ENCODE measurements at places on chromosomes 16 and 17.
A peak's percentile ranks its signal among the peaks of the same experiment; 100 is the strongest.

DNA sequence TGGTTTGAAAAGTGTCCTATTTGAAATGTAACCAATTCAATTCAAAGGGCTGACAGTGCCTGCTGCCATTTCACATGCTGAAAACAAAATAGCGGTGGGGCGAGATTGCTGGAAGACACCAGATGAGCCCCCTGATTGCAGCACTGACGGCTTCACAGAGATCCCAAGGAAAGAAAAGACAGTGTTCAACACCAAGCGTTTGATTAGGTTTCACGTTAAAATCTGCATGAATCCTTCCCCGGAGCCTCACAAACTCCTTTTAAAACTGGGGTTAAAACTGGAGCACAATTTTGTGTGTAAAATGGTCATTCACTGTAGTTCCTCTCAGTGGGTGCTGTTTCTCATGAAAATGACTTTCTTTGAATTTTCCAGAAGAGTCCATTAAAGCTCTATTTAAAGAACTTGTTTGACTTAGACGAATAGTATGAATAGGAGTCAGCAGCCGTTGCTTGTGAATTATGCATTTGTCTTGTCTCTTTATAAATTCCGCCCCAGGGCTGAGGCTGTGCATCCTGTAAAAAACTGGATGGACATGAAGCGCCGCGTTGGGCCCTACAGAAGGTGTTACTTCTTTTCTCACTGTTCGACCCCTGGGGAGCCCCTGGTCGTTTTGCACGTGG is 8.8 kb downstream of the MLYCD start:
- DNase-seq = no peak

DNA sequence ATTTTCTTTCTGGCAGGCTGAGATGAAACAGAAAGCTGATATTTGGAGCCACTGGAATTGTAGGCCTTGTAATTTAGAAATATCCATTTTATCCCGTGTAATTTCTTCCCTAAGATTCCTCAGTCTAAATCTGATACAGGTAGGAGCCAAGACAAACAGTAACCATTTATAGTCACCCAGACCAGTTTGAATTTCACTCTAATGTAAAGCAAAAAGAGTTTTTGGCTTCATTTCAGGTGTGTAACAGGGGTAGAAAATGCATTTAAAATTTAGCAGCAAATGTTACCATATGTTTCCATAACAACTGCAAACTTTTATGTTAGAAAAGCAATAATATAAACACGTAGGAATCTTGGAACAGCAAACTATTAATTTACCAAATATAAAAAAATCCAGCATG is 249.4 kb downstream of the FTO start:
- DNase-seq = peak; percentile 60

DNA sequence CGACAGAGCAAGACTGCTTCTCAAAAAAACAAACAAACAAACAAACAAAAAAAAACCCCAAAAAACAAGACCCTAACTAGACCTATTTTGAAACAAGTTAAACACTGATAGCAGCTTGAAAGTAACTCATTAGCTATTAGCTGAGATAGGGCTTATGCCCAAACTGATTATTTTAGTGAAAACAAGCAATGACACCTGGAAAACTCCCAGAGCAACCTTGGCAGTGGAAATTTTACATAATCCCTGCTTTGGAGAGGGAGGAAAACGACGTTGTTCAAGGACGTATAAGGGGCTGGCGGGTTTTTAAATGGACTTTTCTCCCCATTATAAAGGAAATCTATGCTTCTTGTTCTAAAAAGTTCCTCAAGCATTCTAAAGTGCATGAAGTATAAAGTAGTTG is 45.4 kb upstream of the AQP8 start:
- no peak for DNase-seq

DNA sequence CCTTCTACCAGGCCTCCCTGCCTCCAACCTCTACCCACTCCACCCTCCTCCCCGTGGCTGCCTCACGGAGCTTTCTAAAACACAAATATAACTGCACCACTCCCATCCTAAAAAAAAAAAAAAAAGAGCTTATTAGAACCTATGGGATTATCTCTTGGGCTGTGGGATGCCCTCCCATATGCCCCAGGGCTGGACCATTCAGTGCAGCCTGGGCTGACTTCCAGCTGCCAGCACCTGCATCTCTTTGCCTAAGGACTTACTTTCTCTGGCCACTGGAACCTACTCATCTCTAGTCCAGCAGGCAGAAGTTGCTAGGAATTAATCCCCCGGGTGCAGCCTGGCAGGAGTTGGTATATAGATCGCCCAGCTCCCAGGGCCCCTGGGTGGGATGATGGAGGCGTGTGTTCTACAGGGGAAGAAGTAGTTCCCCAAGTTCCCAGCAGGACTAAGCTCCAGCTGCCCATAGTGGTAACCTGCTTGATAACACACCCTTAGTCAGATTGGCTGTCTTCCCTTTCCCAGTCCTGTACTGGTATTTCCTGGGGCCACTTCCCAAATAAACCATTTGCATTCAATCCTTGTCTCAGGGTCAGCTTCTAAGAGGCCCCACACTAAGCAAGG is 10.3 kb downstream of the MPP3 start:
- DNase-seq = no peak

GRCh38 chr16:73231379-73231778 is 183.5 kb upstream of the ZFHX3 start:
- DNase-seq = no peak

GRCh38 chr17:82007495-82008257 is 15.0 kb downstream of the CENPX start:
- DNase-seq = no peak

DNA sequence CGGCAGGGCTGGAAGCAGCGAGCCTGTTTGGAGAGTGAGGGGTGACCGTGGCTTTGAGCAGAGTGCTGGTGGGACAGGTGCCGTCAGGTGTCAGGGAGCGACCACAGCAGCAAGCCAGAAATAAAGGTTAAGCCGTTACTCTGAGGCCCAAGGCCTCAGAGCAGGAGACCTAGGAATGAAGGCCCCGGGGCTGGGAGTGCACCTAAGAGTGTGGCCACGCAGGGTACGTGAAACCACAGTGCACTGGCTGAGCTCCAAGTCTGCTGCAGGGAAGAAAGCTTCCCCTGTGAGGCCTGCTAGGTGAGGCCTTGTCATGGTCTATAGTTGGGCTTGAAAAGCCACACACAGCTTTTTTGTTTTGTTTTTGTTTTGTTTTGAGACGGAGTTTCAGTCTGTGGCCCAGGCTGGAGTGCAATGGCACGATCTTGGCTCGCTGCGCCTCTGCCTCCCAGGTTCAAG is 8.7 kb downstream of the CLUAP1 start:
- DNase-seq = no peak

- DNase-seq = no peak
Measured at GRCh38 chr17:57441270-57441600, 184.9 kb downstream of the MSI2 start.

DNA sequence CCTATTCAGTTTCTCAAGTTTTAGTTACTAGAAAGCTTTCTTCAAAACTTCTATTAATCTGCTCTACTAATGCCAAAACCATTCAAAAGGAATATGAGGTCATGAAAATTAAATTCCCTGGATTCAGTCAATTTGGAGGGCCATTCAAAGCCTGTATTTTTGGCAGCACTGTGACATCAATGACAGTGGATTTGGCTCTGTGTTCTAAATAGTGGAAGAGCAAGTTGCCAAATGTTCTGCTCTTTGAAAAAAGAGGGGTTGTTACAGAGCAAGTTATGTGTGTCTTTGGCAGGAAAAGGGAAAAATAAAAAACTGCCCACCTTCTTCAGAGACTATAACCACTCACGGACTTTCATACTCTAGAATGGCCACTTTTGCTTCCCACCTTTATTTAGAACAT is 3.2 kb upstream of the C16orf46 start:
- DNase-seq = no peak

DNA sequence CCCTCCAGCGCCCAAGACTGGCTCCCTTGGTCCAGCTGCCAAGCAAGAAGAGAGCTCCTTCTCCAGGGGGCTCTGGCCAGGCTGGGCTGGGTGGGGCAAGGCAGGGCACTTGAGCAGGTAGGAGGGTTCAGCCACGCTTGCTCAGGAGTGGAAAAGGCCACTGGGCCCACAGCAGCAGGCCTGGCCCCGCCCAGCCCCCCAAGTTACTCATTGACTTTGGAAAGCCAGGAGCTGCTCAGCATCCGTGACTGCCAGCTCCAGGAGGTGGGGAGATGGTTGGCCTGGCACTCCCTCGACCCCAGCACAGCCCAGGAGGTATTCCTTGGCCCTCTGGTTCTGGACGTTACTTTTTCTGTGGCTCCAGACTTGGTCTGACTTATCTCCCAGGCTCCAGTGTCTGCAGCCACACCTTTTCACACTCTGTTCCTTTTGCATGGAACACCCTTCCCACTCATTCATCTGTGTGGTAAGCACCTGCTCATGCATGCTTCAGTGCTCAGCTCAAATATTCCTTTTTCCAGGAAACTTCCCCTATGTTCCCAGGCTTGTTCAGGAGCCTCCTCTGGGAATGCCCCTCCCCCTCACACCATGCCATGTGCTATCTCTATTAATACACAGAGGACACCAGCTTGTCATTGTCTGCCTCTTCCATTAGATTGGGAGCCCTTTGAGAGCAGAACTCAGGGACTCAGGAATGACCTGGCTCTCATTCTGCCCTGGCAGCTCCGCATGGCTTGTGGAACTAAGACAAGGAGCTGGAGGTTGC is at the start of gene CDH16:
TSS of gene CDH16 (minus strand) at position 83 of the 766 bp plus-strand sequence. CDS start 820 bp downstream, outside the sequence.
- no peak for DNase-seq

DNA sequence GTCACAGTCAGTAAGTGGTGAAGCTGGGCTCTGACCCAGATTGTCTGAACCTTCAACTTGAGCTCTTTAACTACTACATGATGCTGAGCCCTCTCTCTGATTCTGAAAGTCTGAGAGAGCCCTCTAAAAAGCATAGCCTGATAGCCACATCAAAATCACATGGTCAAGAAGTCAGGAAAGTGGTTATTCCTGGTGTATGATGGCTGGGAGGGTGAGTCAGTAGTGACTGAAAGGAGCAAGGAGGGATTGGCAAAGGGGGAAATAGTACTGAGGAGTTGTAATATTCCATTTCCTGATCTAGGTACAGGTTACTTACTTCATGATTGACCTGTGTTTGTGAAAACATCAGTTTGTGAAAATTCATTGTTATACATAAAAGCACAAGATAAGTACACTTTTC is 89.1 kb downstream of the SSH2 start:
- DNase-seq = no peak

DNA sequence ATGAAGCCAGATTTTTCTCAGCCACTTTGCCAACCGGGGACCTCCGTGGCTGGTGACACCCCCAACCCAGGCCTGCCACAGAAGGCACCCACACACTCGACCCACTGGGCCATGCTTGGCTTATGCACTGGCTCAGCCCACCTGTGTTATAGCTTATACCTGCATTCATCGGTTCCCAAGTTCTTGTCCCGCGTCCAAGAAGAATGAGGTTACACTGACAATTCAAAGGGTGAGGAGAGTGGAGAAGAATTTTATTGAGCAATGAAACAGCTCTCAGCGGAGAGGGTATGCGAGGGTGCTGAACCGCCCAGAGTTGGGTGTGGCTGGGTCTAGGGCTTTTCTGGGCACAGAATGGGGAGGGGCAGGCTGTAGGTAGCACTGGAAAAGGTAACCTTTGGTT is 22.2 kb upstream of the CDH15 start:
- DNase-seq = no peak

DNA sequence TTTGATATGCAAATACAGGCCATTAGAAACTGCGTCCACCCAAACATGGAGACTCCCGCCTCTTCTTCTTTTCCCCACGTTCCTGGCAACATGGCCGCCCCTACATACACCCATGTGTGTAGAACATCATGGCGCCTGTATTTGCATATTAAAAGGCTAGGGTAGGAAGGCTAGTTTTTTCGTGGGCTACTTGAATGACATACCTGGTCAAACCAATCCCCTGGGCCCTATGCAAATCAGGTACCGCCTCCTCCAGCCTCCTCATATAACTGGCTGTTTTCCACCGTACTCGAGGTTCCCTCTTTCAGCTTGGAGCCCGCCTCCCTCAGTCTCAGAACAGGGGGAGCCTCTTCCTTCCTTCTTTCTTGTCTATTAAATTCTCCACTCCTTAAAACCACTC is 840 bp upstream of the CD300LB start:
- DNase-seq = no peak

DNA sequence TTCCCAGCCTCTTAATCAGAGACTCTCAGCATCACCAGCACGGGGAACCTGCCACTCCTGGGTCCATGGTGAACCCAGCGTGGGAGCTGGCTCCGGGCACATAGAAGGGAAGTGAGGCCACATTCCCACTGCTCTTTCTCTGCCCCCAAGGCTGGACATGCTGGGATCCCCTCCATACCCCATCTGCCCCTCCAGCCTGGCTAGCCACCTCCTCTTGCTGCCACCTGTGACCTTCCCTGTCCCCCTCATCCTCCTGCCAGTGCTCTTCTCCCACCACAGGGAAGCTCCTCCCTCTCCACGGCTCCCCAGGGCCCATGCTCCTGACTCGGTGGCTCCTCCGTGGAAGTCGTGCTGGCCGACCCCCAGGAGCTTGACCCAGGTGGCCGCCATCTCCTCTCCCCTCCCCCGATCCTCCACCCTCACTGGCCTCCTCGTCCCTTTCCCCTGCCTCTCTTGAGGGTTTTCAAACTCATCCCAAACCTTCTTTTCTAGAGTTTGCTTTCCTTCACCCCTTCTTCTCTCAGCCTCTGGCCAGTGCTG is 139.1 kb upstream of the CHMP6 start:
- no peak for DNase-seq

- DNase-seq = no peak
Measured at GRCh38 chr16:17369421-17370222, 101.1 kb downstream of the XYLT1 start.
